Stimulated activated CD4-positive, alpha-beta T cell treated with anti-CD3 and anti-CD28 coated beads, Interleukin-1b, Interleukin-23, amount 100 ng/mL, for 4 hours (primary cell): ENCODE measurements at places on chromosomes 1 and 21.

GRCh38 chr1:172969611-172970010 is 81.1 kb downstream of the TNFSF18 start:
- DNase-seq: no peak

GRCh38 chr1:48229317-48229716 is 6.8 kb downstream of the SLC5A9 start:
- DNase-seq: no peak

- DNase-seq: no peak
Observed at GRCh38 chr21:34670220-34670961, 1.6 kb downstream of the CLIC6 start.

- DNase-seq: no peak
Observed at GRCh38 chr1:213041443-213041842, 9.6 kb upstream of the RPS6KC1 start.

DNA sequence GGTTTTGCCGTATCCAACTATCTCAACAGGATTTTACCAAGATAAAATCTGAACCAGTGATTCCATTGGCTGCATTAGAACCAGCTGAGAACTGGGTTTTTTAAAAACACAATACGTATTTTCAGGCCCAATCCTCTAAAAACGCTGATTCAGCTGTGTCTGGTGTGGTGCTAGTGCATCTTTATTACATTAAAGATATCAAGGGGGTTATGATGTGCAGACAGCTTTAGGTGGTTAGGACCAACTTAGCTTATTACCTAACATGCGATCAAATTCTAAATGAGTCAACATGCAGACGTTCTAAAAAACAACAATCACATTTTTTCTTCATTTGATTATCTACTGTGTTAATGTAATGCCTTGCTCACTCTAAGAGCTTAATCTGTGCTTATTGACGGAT is 32.0 kb upstream of the EXO1 start:
- DNase-seq: no peak

DNA sequence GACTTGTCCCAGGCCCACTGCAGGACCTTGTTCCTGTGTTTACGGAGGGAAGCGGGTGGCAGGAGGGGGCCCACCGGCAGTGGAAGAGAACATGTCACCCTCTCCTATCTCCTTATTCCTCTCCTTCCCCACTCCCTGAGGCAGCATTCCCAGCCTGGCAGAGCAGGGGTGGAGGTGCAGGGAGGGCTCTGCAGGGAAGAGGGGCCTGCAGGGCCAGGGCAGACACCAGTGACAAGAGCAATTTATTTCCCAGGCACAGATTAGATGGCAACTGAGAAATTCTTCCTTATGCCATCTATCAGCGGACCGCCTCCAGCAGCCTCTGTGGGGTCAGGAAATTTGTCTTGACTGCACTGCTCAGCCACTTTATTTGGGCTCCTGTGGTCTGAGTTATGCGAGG is 105.8 kb downstream of the DDX20 start:
- DNase-seq: no peak
